ENCODE measurements at places on chromosomes 13 and 19.

DNA sequence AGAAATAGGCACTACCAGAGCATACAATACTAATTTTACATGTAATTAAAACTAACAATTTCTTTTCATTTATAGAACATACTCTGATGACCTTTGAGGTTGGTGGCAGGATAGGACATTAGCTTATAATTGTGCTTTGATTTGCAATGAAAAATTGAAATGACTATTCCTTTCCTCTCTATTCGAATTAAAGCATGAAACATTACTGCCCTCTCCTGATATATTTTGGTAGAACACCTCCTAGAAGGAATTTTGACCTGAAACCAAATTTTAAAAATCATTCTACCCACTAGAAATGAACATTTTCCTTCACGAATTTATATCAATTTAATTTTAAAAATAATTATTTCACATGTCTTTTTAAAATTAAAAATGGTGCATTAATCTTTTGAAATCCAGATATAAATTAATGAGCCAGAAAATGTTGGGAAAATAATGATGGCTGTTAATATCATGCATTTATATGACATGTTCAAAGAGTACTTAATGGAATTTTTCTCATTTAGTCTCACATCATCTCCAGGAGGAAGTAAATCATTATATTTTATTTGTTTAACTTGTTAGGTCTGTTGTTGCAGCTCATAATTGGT, 556.3 kb upstream of the ARGLU1 start:
- DNase-seq: no peak

GRCh38 chr19:58479303-58479702, 3.2 kb downstream of the ZNF446 start:
- DNase-seq: no peak

DNA sequence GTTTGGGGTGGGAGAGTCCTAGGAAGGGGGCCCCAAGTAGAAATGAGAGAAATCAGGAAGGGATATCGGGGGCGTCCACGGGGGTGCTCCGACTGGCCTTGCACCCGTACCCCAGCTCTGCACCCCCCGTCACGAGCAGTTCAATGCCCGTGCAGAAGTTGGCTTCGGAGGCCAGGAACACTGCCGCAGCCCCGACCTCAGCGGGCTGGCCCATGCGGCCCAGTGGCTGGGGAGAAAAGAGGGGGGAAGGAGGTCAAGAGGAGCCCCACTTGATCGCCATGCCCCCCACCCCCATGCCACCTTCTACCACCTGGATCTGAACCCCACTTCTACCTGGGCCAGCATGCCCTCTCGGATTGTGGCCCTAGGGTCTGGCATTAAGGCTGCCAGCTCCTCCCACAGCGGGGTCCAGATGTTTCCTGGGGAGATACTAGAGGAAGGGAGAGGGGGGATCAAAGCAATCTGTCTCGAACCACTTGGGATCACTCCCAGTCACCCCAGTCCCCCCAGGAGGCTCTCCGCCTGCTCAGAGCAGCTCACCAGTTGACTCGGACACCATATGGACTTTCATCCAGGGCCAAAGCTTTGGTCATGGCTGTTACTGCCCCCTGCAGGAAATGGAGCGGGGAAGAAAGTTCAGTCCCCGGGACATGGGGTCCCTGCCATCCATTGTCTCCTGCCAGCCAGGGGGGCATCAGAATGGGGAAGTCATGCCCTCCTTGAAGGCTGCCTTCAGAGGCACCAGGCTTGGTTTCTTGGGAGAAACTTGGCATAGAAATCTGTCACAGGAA, 2.5 kb upstream of the BCAT2 start:
- DNase-seq: no peak

- no peak for DNase-seq
Measured at GRCh38 chr19:48530066-48530720, 18.6 kb upstream of the LMTK3 start.

DNA sequence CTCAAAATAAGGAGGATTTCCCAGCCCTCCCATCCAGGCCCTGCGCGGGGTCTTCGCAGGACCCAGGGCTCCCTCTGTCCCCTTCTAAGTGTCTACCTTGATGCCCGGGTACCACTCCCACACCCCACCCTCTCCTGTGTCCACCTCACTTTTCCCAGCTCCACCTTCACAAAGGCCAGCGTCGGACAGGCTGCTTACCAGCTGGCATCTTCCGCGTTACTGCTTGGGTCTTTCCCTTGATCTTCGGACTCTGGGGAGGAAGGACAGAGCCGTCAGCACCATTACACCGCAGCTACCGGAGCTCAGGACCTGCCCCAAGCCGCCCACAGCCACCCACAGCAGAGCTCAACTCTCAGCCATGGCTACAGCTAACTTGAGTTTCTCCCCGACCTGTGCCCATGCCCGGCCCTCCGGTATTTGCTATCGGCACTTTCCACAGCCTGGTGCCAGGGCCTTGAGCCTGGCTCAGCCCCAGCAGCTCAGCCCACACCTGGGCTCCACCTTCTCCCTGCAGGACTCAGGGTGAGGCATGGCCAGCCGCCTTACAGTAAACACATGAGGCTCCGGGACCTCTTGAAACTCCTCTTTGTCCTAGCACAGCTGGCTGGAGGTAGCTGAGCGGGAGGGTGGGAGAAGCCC, 3.8 kb downstream of the C13orf46 start:
- DNase-seq: no peak

DNA sequence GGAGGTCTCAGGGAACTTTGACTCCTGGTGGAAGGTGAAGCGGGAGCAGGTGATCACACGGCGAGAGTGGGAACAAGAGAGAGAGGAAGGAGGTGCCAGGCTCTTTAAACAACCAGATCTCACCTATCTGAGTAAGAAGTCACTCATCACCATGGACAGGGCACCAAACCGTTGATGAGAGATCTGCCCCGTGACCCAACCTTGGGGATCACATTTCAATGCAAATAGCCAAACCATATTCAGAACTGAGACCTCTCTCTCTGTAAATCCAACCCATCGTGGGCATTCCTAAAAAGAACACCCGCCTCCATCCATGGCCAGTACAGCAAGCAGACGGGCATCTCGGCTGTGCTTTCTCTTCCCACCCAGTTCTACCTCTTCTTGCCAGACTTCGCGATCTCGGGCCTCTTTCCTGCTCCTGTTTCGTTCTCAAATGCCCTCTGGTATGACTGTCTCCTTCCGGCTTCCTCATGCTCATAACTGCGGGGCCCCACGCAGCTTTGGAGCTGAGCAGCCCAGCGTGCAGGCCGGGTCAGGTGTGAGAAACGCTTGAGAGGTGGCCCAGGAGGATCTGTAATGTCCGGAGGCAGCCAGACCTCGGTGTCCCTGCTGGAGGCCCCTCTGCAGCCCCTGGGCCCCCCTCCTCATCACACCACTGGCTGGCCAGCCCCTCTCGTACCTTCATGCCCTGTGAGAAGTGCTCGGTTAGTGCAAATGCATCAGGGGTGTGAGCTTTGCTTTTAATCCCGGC, 97.0 kb upstream of the GPR183 start:
- DNase-seq: no peak

DNA sequence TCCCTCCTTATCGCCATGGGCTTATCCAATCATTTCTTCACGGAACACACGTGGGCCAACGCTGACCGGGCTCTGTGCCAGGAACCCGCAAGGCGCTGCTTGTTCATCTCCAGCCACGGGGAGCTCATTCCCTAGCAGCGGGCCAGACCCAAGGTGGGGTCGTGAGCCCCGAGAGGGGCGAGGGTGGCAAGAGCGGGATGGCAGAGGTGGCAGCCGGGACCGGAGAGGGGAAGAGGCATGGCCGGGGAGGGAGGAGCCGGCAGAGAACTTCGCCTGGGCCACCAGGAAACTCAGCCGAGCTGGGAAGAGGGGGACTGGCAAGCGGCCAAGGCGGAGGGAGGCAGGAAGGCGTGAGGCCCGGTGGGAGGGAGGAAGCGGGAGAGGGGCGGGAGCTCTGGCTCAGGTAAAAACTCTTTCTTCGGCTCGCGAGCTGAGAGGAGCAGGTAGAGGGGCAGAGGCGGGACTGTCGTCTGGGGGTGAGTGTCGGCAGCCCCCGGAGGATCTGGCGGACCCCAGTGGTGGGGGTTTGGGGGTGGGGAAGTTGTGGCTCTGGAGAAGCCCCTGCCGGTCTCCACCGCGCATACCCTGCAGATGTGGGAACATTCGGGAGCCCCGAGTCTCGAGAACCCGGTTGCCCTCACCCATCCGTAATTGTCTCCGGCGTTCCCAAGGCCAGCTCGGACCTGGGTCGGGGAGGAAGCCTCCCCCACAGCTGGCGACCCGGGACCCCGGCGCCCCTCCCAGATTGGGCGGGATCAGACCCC, at the start of gene B3GNT3:
Gene B3GNT3, plus strand, starts transcription at position 408 of the 764 bp plus-strand sequence. CDS start 12,670 bp downstream, outside the sequence.
- peak; percentile 75 for DNase-seq

- no peak for DNase-seq
Measured at GRCh38 chr13:67204764-67205163, 25.4 kb downstream of the PCDH9 start.

- no peak for DNase-seq
Measured at GRCh38 chr19:2136796-2137195, 14.6 kb downstream of the AP3D1 start.

DNA sequence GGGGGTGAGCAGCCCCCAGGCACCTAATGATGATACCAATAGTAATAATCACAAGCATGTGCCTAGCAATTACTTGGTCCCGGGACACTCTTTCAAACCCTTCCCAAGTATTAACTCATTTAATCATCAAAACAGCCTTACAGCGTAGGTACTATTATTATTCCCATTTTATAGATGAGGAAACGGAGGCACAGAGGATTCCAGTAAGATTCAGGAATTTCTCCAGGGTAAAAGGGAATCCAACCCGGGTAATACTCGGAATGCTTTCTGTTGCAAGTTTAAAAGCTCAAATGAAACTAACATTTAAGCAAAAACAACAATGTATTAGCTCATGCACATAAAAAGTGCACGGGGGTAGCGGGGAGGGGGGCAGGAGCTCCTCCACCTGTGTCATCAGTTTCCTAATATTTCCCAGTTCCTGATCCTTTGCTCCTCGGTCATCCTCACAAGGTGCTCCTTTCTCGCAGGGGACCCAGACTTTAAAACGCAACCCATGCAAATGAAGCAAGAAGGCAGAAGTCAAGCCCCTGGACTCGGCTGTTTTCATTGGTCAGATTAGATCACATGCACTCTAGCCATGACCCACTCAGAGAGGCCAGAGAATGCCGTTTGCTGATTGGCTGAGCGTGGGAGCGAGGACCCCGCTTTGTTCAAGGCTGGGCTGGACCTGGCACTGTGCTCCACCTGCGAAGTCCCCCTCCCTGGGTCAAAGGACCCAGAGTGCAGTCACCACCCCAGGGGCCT, 38.3 kb upstream of the C19orf12 start:
- DNase-seq: no peak

DNA sequence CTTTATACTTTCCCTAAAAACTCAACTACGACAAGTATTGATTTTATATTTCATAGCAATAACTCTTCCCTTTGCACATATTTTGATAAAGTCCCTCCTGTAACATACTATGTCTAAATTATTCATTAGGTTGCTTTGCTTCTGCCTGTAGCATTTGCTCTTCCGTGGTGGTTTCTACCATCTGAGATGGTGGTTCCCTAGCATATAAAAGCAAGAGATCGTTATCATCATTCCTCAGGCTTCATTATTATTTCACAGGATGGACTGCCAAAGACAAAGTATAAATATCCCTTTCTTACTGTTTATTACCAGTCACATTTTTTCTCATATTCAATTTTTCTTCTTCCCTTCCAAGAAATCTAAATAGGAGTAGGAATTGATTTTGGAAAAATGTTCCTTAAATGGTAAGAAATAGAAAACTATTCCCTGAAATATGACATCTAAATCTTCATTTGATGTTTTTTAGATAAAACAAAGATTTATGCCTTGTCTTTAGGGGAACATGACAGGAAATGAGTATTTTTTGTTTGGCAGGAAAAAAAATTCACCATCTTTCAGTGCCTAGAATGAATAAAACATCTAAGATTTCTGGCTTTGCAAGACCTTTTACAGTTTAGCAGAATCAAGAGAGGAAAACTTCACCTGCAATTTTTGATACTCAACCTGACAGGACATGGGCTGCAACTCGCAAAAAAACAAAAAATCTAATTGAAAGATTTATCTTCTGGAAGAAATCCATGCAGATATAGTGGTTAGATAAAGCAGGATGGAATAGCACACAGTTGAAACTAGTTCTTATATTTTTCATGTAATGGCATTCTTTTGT, 340.0 kb downstream of the SPRY2 start:
- no peak for DNase-seq

DNA sequence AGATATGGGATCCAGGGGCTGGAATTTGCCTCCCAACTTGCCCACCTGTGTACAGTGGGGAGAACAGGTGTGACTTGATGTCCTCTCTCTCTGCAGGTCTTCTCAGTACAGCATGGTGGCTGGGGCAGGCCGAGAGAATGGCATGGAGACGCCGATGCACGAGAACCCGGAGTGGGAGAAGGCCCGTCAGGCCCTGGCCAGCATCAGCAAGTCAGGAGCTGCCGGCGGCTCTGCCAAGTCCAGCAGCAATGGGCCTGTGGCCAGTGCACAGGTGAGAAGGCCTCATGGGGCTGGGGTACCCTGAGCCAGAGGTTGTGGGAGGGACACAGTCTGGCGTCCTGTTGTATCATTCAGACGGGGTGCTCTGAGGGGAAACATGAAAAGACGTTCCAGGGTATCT, 3.0 kb downstream of the LENG8 start:
- no peak for DNase-seq

DNA sequence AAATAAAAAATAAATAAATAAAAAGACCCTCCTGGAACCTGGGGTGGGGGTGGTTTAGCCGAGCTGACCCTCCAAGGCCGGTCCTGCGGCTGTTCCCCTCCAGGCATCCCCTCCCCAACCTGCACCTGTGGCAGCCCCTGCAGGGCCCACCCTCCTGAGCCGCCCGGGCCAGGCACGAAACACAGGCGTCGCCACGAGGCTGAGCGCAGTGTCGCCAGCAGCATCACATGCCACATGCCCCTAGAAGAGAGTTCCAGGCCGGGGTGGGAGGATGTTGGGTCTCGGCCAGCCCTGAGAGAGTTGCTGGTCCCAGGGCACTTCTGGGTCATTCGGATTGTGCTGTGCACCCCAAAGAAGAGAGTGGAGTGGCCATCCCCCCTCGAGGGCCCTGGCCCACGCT, 82.0 kb downstream of the KDM4B start:
- DNase-seq: no peak

GRCh38 chr19:23437901-23438300, 42.6 kb upstream of the ZNF91 start:
- DNase-seq: no peak

GRCh38 chr13:110644892-110645521, 29.7 kb downstream of the NAXD start:
- DNase-seq: no peak

DNA sequence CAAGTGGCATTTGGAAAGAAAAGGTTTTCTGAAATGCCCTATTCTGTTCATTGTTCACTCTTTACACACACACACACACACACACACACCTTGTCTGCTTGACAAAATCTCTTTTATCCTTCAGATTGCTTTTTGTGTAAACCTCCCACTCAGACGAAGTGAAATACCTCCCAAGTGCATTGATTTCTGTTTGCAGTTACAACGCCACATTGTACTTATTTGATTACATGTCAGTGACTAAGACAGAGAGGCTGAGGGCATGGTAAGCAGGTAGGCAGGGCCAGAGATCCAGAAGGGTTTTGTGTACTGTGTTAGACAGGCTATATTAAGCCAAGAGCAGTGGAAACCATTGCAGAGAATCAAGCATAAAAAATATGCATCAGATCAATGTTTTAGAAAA, 561.8 kb downstream of the GPC6 start:
- no peak for DNase-seq

Data from Caki2 (cell line).